Forelimb muscle (tissue), 1 donor: ENCODE measurements at places on chromosomes 5 and 9. TPM values are rescaled to one million over a fixed set of nuclear protein-coding genes. Genes with fewer than 3 reads are reported as not detected.

Gene ORM2
- polyA plus RNA-seq = not detected

Gene MSX2
- polyA plus RNA-seq = 0.66 TPM

DNA sequence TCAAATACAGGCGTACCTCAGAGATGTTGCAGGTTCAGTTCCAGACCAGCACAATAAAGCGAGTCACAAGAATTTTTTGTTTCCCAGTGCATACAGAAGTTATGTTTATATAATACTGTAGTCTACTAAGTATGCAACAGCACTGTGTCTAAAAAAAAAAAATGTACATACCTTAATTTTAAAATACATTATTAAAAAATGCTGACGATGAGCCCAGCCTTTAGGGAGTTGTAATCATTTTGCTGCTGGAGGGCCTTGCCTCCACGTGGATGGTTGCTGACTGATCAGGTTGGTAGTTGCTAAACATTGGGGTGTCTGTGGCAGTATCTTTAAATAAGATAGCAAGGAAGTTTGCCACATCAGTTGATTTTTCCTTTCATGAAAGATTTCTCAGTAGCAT, 48.3 kb downstream of the TTC1 start:
- DNase-seq = no peak

DNA sequence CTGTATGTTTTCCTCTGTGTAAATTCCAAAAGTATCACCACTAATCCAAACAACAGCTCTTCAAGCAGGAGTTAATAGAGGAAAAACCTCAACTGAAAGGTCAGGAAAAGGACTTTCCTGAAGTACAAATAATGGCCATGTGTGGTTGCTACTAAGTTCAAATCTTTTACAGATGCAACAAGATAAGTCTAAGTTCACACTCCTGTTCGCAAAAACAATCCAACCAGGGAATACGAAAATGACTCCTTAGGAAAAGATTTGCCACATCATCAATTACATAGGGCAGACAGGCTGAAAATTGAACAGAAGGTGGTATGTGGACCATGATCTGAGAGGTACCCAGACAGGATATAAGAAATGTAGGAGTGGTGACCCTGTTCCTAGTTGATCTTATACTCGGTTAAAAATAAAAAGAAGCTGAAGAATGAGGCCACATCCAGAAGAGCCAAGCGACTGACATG, 210.2 kb downstream of the TSSK1B start:
- DNase-seq = no peak

DNA sequence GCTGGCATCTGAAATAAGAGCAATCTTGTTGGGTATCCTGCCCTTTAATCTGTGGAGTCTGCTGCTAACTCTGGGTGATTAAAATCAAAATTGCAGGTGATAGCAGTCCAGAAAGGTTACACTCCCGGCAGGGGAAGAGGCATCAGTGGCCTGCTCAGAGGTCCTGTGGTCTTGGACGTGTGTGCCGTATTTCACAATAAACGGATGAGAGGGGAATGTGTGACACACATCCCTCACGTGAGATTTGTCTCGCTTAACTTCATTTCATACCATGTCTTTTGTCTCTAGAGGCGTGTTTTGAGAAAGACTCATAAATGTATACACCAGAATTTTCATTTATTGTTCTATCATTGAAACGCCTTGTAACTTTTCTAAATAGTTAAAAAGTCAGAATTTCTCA, 36.6 kb downstream of the FAM240B start:
- no peak for DNase-seq

DNA sequence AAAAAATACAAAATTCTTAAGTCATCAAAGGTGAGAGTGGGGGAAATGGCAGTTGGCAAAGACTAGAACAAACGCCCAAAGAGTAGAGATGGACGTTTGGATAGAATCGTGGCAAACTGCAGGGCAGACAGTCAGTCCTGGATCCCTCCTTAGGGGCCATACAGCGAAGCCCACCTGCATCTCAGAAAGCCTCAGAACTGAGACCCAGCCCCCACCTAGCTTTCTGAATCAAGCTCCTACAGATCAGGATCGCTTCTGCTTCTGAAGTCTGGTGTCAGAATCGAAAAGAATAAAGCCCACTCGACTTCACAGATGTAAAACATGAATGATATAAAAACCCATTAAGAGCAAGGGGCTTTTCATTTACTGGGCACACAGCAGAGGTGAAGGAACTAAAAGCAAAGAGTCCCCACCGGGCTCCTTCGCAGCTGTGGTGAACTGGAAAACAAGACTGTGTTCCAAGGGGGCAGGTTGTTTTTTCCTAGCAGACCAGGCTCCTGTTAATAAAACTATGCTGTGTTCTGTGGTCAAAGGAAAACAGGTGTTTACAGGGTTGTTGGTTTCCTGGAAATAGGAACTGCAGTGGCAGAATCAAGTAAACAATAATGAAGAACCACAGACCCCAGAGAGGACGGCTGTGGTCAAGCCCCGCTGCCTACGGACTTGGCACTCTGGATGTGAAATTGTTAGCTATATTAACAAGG, 91.8 kb downstream of the TLE1 start:
- no peak for DNase-seq

GRCh38 chr5:141686648-141687416, 4.8 kb upstream of the ARAP3 start:
- DNase-seq = no peak

DNA sequence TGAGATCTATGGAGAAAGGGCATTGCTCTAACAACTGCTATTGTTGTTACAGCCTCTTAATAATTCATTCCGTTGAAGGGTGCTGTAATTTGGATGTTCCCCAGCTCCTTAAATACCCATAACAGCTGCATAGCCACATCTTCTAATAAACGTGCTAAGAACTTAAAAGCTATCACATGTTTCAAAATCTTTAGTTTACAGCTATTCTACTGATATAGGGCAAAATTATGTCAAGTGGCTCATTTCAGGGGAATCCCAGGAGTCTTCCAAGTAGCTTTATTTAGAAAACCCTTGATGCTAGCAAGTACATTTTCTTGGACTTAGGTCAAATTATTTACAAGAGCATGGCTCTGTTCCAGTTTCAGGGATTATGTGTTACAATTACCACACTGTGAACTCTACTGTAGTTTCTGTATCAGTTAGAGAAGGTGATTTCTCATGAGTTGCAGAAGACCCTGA, 990.4 kb upstream of the ACO1 start:
- DNase-seq = no peak

DNA sequence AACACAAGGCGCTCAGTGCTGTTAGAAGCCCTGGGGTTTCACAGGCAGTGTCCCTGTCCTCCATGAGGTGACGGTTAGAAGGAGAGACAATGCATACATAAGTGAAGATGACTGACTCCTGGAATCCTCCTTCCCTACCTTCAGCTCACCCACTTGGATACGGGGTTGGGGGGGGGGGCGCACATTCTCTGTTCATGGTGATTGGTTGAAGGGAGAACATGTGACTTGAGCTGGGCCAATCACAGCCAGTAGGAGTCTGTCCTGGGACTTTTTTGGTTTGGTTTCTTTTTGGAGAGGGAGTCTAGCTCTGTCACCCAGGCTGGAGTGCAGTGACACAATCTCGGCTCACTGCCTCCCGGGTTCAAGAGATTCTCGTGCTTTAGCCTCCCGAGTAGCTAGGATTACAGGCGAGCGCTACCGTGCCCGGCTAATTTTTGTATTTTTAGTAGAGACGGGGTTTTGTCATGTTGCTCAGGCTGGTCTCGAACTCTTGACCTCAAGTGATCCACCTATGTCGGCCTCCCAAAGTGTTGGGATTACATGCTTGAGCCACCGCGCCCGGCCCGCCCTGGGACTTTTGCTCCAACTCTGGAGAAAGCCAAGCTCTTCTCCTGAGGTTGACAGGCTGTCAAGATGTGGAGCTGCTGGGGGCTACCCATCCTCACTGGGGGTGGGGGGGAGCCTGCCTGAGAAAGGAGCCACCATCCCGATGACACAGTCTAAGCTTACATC, 30.8 kb downstream of the SH3PXD2B start:
- DNase-seq = no peak
